ENCODE measurements at places on chromosomes 1 and 21.

- DNase-seq = no peak
Observed at GRCh38 chr1:63883494-63884235, 109.8 kb downstream of the ROR1 start.

DNA sequence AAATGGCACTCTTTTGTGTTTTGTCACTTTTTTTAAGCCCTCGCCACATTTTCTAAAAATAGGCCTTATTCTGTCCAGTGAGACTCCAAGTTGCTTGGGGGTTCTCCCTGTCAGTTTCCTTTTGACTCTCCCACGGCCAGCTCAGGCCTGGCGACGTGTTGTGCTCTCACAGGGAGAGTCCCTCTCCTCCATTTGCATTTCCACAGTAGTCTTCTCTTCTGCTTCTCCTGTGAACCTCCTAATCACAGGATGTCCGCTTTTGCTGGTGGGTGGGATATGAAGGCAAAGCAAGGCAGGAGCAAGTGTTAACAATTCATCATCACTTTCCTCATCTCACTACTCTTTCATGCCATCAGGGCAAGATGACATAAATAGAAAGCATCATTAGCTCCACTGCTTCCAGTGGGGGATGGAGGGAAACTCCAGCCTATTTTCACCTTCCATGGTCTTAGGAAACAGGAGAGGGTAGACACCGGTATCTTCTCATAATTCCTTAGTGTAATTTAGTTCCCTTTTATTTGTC is 99.8 kb downstream of the INTS7 start:
- DNase-seq = no peak

DNA sequence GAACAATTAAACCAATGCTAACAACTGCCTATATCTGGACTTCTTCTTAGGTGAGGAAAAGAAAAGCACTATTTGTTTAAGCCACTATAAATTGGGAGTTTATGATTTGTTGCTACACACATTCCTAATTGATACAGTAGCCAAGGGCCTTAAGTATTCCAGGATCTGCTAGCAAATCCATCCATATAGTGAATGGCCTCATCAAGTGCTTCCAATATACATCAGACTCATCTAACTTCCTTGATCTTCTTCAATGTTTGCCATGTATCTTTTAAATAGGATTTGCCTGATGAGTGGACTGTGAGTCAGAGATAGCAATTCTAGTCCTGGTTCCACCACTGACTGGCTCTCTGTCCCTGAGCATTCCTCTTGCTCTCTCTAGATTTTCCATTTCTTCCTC is 430.2 kb downstream of the OMA1 start:
- no peak for DNase-seq

DNA sequence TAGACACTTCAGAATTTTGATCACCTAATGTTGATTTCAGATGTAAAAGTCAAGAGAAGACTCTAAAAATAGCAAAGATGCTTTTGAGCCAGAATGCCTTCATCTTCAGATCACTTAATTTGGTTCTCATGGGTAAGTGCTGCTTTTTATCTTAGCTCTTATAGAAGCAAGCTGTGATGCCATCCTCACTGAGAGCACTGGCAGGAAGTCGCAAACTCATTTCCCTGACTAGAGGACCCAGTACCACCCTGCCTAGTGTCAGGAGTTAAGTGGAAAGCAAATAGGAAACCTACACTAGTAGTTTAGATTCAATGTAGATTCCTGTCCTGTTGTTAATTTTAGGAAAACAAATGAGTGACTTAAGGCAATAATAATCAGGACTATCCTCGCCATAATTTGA is 12.1 kb downstream of the IFNAR2 start:
- DNase-seq = no peak

All from DMS153 (cell line).